Kasumi-1 (cell line): ENCODE measurements at places on chromosomes 11 and 22.

DNA sequence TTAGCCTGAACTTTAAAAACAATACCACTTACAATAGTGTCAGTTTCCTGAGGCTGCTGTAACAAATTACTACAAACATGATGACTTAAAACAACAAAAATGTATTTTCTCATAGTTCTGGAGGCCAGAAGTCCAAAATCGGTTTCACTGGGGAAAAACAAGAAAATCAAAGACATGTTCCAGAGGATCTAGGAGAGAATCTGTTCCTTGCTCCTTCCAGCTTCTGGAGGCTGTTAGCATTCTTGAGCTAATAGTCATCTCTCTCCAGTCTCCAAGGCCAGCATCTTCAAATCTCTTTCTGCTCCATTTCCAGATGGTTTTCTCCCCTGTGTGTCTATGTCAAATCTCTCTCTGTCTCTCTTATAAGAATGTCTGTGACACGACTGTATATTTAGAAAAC, 67.6 kb upstream of the TEAD1 start:
- DNase-seq: no peak

DNA sequence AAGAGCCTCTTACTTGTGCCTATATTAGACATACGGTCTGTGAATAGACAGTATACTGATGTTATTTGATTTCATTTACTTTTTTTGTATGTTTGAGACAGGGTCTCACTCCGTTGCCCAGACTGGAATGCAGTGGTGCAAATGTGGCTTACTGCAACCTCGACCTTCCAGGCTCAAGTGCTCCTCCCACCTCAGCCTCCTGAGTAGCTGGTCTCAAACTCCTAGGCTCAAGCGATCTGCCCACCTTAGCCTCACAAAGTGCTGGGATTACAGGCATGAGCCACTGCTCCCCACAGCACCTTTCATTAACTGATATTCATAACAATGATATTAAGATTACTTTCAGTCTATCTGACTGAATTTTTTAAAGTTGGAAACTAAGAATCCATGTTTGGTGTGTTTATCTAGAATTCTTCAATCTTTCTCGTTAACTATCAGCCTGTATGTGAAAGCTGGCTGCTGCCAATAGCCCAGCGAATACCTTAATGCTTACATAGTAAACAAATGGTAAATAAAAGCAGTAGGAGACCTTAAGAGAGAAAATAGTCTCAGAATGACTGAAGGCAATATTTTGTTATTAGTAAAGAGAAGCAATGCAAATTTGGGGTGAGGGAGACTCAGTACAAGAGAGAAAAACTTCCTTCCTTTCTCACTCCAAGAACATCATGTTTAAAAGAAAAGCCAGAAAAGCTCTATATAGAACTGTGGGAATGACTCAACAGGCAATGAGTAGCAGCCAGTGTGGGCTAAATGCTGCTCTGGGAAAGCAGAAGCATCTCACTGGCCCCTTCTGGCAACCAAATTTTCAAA, 101.9 kb downstream of the MRTFA start:
- DNase-seq: peak; percentile 81

DNA sequence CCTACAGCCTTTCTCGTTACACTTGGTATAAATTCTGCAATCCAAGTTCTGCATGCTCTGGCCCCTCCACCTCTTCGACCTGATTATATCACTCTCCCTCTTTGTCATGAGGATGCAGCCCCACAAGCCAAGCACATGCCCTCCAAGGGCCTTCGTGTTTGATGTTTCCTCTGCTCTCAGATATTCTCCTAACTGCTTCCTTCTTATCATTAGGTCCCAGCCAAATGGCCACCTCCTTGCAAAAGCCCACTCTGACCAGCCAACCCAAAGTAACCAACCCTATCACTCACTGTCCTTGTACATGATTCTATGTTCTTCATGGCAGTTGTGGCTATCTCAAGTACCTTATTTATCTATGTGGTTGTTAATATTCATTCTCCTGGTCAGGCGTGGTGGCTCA, 38.3 kb upstream of the LRRC55 start:
- DNase-seq: no peak

- DNase-seq: no peak
Observed at GRCh38 chr22:30217698-30218560, 28.6 kb downstream of the LIF start.
